ENCODE measurements at places on chromosomes 5 and 9.

- no peak for DNase-seq
Measured at GRCh38 chr5:173001229-173001841, 17.8 kb downstream of the ATP6V0E1 start.

- peak; percentile 50 for DNase-seq
Measured at GRCh38 chr9:137162505-137163364, 7.1 kb downstream of the LRRC26 start.

DNA sequence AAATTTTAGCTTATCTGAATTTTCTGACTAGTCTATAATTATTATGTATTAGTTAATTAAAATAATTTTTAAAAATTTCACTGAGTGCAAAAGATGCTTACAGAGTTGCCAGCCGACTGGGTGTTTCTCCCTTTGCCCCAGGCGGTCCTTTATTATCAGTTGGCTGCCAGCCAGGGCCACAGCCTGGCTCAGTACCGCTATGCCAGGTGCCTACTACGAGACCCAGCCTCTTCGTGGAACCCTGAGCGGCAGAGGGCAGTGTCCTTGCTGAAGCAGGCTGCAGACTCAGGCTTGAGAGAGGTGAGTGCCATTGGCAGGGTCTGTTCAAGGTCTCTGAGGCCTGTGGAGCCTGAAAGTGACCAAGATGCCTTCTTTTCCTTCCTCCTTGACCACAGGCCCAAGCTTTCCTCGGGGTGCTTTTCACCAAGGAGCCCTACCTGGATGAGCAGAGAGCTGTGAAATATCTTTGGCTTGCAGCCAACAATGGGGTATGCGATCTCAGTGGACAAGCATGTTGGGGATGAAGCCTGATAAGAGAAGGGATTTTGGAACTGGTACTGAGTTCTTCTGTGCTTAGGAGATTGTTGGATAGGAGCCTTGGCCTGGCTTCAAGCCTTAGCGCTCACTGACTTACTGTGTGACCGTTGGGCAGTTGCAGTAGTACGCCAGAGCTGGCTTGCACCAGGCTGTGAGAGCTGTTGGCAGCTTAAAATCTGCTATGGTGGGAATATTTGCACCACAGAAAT is 10.6 kb downstream of the DELE1 start:
- DNase-seq: no peak

GRCh38 chr9:105307591-105308130 is 63.2 kb downstream of the SLC44A1 start:
- no peak for DNase-seq
